RPMI7951 (cell line): ENCODE measurements at places on chromosomes 11 and 22. TPM values are rescaled to one million over a fixed set of nuclear protein-coding genes. Genes with fewer than 3 reads are reported as not detected.

USP28 gene
- 44.0 and 51.2 TPM in 2 replicates for total RNA-seq

MPPED1 gene
- not detected in 2 replicates for total RNA-seq

HEPHL1 gene
- total RNA-seq: 0.10 TPM in 1 of 2 replicates, not detected in the other

PLA2G3 gene
- total RNA-seq: 0.12 TPM in 1 of 2 replicates, not detected in the other

NXPE2 gene
- 0.12 and 0.39 TPM in 2 replicates for total RNA-seq

SLC22A12 gene
- total RNA-seq: not detected in 2 replicates

SHANK3 gene
- total RNA-seq: 0.10 and 0.12 TPM in 2 replicates

TUB gene
- under 0.01 and 0.10 TPM in 2 replicates for total RNA-seq

EIF4ENIF1 gene
- 4.9 and 59.4 TPM in 2 replicates for total RNA-seq

CNGA4 gene
- not detected in 2 replicates for total RNA-seq

ART1 gene
- total RNA-seq: not detected in 2 replicates

PRMT3 gene
- total RNA-seq: 14.6 and 18.3 TPM in 2 replicates

GRK3 gene
- 1.1 and 1.2 TPM in 2 replicates for total RNA-seq

RPS6KA4 gene
- total RNA-seq: 20.8 and 35.0 TPM in 2 replicates

CSRP3 gene
- total RNA-seq: not detected in 2 replicates

TBX10 gene
- not detected in 2 replicates for total RNA-seq

TCN2 gene
- total RNA-seq: 11.7 and 15.4 TPM in 2 replicates

CPT1B gene
- total RNA-seq: 4.8 and 5.0 TPM in 2 replicates

PPM1F gene
- 13.5 and 21.7 TPM in 2 replicates for total RNA-seq

PRR33 gene
- total RNA-seq: not detected in 2 replicates

RAB39A gene
- total RNA-seq: 0.68 and 1.1 TPM in 2 replicates

WBP2NL gene
- total RNA-seq: 0.12 and 0.39 TPM in 2 replicates

LYVE1 gene
- total RNA-seq: 0.36 TPM in 1 of 2 replicates, not detected in the other

ROBO4 gene
- total RNA-seq: 8.9 and 9.6 TPM in 2 replicates

SEPTIN5 gene
- 4.0 and 8.2 TPM in 2 replicates for total RNA-seq

INS gene
- not detected in 2 replicates for total RNA-seq

CHCHD10 gene
- 1.8 and 13.9 TPM in 2 replicates for total RNA-seq

HTR3A gene
- not detected in 2 replicates for total RNA-seq

SCGB2A2 gene
- total RNA-seq: not detected in 2 replicates

TMEM151A gene
- 0.39 TPM in 1 of 2 replicates, not detected in the other for total RNA-seq

MUC5B gene
- not detected in 2 replicates for total RNA-seq

SHISA8 gene
- total RNA-seq: not detected in 2 replicates
